Renal cortex interstitium (tissue), 15 donors: ENCODE measurements at places on chromosomes 5 and 9. TPM values are rescaled to one million over a fixed set of nuclear protein-coding genes. Genes with fewer than 3 reads are reported as not detected.

PCDHGC5 gene
- 0.36 TPM for polyA plus RNA-seq

UGT3A1 gene
- polyA plus RNA-seq, result 94.7 TPM

GNA14 gene
- 13.7 TPM for polyA plus RNA-seq

CA9 gene
- 0.85 TPM for polyA plus RNA-seq

SLC45A2 gene
- polyA plus RNA-seq, result 0.47 TPM

SIT1 gene
- 0.48 TPM for polyA plus RNA-seq

GRXCR2 gene
- not detected for polyA plus RNA-seq

TAF9 gene
- polyA plus RNA-seq, result 52.4 TPM

CLIC3 gene
- 0.75 TPM for polyA plus RNA-seq

ORM2 gene
- polyA plus RNA-seq, result not detected

C5orf63 gene
- 15.4 TPM for polyA plus RNA-seq
